SJSA1 (cell line): ENCODE measurements at places on chromosomes 4 and X.

DNA sequence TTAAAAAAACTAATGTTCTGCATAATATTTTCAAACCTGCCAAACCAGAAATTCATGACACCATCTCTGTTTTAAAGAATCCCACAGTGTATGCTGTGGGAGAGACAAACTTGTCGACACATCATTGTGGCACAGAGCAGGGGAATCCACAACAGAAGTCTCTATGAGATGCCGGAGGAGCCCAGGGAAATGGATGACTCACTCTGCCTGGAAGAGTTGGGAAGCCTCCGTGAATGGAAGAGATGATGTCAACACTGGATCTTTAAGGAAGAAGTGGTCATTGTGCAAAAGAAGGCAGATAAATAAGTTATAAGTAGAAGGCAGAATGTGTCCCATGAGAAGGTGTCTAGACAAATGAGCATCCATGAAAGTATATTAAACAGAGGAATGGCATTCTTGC lies 595.1 kb downstream of the RAB28 start:
- peak; percentile 33 for DNase-seq

DNA sequence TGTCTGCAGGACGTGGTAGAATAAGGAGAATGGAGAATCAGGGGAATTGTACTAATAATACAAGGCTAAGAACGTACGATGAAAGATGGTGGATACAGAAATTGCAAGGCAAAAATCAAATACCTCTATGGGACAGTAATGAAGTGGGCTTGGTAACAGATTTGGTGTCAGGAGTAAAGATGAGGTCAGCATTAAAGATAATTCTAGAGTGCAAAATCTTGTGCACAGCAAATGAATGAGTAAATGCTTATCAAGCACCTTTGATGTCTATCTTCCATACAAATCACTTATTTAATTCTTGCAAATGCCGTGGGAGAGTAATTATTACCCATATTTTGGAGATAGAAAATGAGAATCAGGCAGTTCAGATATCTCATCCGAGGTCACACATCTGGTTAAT lies 70.9 kb downstream of the DDX60 start:
- no peak for DNase-seq

GRCh38 chr4:173345648-173346047 lies 11.5 kb upstream of the HMGB2 start:
- DNase-seq: no peak

GRCh38 chr4:169397762-169398161 lies 127.0 kb upstream of the SH3RF1 start:
- DNase-seq: no peak

DNA sequence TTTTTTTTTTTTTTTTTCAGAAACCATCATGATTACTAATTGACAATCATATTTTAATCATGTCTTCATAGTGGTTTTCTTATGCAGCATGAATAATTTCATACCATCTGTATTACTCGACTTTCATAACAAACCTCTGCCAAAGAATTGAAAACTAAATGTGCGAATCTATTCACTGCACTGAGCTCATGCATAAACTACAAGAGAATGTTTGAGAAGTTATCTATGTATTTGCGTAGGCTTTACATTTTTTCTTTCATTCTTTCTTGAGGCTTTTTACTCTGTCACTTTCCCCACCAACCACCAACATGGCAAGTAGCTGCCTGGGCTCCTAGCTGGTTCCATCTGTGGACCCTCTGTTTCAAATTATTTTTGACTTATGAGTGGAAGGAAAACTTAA lies 1761.0 kb downstream of the STIM2 start:
- DNase-seq: no peak

GRCh38 chr4:169256856-169257761 lies 13.6 kb downstream of the SH3RF1 start:
- no peak for DNase-seq

- DNase-seq: no peak
These were observed 16.2 kb downstream of the ARHGEF38 start for GRCh38 chr4:105568584-105568983.

DNA sequence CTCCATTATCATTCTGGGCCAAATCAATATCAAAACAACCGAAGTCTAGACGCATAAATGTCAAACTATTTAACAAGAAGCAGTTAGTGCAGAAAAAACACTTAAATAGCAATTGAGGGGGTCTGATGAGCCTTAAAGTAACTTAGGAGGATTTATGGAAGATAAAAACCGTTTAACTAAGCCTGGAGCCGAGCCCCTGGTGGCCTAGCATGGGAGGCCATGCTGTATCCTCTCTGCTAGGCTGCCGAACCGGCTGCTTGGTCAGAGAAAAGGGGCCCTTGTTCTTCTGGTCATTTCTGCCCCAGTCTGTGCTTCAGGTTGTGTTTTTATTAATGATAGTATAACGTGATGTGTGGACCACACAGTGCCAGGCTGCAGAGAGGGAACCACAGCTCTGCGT lies 72.4 kb downstream of the CPZ start:
- no peak for DNase-seq
